ENCODE measurements at places on chromosomes 12 and 14.

DNA sequence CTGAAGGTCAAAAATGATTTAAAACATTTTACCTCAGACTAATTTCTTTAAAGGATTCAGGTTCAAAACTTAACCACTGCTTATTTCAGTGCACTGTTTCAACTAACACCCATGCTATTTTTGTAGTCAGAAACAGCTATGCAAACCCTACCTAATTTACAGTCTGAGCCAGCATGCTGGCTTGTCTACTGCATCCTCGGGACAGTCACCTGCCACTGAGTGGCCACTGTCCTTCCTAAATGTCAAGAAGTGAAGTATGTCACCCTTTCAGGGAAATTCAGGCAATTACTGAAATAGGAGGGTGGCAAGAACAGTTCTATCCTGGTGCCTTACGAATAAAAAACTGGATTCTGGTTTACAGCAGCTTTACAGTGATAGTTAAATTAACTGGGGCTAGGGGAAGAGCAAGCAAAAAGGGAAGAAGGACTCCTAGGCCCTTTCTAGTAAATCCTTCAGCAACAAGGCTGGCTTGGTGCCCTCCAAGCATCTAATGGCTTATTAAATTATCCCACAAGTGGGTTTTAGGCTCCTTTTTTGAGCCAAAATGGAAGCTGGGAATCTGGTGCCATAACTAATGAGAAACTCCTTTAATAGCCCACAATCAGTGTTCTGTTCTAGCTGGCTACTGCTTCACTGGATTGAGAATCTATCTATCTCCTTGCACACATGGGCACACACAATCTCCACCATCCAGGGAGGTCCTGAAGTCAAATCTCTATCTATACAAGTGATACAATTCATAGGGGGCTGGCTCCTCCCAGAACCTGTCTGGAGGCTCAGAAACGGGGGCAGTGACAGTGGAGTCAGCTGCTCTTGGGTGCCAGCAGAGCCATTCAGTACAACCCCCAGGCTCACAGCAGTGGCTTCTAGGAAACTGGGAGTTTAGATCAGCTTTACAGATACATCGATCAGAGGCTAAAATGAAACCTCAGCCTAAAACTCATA is 43.4 kb downstream of the SH2B3 start:
- no peak for DNase-seq

DNA sequence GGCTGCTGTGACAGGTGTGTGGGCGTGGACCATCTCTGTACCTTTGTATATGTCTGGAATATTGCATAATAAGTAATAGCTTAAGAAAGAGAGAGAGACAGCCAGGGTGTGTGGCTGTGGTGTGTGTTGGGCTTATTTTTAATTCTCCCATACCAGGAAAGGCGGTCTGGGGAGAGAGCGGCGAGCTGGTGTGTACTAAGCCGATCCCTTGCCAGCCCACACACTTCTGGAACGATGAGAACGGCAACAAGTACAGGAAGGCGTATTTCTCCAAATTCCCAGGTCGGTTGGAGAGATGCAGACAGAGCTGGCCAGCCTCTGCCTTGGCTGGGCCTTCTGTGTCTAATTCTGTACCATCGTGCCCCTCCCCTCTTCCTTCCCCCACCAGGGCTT is 63.9 kb downstream of the AACS start:
- DNase-seq: no peak

- DNase-seq: no peak
Observed at GRCh38 chr12:39722504-39722903, 102.9 kb upstream of the ABCD2 start.

DNA sequence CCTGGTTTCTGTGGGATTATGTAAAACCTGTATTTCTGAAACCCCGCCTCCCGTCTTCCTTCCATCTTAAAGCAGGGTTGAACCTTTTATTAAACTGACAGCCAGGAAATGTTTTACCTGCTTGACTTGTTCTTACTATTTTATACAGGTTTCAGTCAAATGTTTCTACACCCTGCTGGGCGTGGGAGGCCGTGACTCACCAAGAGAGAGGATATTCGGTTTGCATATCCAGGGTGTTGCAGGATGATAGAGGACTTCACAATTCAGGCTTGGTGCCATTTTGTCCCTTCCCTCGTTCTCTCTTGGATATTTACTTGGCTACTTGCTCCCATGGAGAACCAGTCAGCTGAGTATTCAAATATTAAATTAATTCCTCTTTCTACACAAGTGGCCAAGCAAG is 69.7 kb downstream of the ARF6 start:
- DNase-seq: no peak

DNA sequence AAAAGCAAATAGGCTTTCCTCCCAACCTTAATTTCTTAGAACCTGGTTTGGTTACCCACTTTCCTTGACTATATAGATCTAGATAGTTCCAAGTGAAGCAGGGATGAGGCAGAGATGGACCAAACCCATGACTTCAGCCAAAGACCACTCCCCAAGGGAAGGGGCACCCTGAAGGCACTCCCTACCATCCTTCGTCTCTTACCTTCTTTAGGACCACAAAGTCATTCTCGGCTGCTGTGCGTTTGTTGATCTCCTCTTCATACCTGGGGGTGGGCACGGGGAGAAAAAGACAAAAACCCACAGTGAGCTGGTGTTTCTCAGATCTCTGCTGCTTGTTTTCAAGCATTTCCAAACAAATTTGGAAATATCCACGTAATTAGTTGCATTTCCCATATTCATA is 3.4 kb downstream of the KRT4 start:
- DNase-seq: no peak

DNA sequence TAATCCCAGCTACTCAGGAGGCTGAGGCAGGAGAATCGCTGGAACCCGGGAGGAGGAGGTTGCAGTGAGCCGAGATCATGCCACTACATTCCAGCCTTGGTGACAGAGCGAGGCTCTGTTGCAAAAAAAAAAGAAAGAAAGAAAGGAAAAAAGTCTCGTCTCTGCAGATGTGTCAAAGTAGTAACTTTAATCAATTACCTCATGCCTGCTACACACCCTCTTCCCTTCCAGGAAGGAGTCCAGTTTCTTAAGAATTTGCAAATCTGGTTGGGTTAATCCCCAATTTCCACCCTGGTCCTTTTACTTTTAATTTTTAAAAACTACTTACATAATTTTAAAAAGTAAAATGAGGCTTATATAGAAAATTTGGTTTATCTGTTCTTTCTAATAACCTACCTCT is 234.5 kb upstream of the KITLG start:
- no peak for DNase-seq

GRCh38 chr14:94011795-94012194 is 14.3 kb upstream of the OTUB2 start:
- no peak for DNase-seq

DNA sequence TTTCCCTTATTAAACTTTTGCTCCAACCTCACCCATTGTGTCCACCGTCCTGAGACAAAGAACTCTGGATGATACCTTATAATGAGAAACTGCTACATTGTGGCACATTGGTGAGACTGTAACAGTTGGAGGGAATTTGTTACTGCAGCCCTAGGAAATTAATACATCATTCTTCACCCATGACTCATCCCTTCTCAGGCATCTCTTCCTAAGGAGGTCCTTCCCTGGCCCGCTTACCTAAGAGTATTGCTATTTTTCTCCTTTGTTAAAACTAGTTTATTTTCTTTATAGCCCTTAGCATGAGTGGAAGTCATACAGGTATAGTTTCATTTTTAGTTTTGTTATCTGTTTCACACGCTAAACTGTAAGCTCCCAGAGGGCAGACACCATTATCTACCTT is 87.1 kb downstream of the TMEM260 start:
- no peak for DNase-seq

- no peak for DNase-seq
Observed at GRCh38 chr12:104823985-104824461, 134.1 kb downstream of the SLC41A2 start.

DNA sequence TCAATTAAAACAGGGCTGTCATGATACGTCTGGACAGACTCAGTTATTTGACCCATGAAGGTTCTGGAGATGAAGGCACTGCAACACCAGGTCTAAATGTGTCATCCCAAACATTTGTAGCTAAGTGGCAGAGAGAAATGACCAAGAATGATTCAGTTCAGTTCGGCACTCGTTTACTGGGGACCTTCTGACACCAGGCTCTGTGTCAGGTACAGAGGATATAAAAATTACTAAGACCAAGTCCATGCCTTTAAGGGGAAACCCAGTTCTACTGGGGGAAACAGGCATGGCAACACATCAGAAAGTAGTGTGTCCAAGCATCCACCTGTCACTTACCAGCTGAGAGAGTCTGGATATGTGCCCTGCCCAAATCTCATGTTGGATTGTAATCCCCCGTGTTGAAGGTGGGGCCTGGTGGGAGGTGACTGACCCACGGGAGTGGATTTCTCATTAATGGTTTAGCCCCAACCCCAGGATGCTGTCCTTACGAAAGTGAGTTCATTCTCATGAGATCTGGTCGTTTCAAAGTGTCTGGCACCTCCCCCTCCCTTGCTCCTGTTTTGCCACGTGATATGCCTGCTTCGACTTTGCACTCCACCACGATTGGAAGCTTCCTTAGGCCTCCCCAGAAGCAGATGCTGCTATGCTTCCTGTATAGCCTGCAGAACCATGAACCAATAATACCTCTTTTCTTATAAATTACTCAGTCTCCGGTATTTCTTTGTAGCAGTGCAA is 41.9 kb upstream of the BCL2L14 start:
- no peak for DNase-seq

- DNase-seq: no peak
Observed at GRCh38 chr12:56885316-56885715, 48.9 kb downstream of the SDR9C7 start.

GRCh38 chr12:119393677-119394076 is 59.1 kb downstream of the CCDC60 start:
- no peak for DNase-seq

GRCh38 chr12:27808841-27809240 is 28.8 kb upstream of the MANSC4 start:
- DNase-seq: no peak

All from T-cell (primary cell).